ENCODE measurements at places on chromosomes 1 and 21.

GRCh38 chr1:99176753-99177152 lies 87.5 kb upstream of the PLPPR4 start:
- DNase-seq, result no peak

- no peak for DNase-seq
Observed at GRCh38 chr1:3091334-3091733, 22.3 kb downstream of the PRDM16 start.

GRCh38 chr1:15005116-15005515 lies 148.4 kb upstream of the TMEM51 start:
- DNase-seq, result peak; percentile 35

DNA sequence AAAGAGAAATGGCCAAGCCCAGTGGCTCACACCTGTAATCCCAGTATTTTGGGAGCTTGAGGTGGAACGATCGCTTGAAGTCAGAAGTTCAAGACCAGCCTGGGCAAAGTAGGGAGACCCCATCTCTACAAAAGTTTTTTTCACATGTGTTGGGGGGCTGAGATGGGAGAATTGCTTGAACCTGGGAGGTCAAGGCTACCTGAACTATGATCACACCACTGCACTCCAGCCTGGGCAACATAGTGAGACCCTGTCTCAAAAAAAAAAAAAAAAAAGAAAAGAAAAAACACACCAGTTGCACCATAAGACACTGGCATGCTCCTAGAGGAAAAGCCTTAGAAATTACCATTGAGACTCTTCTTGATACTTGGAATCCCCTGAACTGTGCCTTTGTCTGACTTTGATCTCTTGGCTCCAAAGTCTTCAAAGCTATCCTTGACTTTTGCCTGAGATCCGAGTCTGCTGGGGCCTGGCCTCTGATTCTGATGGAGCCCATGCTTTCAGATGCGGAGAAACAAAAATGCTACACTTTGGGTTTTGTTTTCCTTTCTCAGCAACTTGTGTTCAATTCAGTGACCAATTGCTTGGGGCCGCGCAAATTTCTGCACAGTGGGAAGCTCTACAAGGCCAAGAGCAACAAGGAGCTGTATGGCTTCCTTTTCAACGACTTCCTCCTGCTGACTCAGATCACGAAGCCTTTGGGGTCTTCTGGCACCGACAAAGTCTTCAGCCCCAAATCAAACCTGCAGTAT lies 33.7 kb downstream of the ATP5PO start:
- DNase-seq, result no peak

GRCh38 chr1:108551137-108551862 lies 8.6 kb upstream of the EEIG2 start:
- DNase-seq, result no peak

Measured in MCF 10A (cell line).